ENCODE measurements at places on chromosomes 7 and 10.
A peak's percentile ranks its signal among the peaks of the same experiment; 100 is the strongest.

DNA sequence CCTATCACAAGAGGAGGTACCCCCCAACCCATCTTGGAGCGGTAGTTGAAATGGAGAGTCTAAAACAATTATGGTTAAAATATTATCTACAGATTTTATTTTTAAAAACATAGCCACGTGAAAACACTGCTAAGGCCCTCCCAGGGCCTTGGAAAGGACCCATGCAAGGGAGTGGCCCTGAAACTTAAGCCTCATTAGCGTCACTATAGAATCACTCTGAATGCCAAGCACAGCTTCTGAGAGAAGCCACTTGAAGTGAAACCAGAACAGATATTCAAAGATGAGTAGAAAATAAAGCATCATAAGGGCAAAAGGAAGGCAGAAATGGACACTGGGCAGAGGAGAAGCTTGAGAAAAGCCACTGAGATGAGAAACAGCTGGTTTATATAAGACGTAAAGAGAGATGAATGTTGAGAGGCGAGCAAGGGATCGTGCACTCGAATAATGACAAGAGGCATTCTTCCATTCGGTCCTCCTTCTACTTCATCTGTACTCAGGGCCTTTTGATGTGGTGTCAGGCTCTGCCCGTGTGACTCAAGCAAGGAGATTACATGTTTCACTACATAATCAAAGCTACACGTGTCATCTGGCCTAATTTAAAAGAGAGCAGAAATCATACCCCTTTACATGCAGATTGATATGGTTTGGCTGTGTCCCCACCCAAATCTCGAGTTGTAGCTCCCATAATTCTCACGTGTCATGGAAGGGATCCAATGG is 33.4 kb upstream of the SLC39A12 start:
- no peak for DNase-seq

DNA sequence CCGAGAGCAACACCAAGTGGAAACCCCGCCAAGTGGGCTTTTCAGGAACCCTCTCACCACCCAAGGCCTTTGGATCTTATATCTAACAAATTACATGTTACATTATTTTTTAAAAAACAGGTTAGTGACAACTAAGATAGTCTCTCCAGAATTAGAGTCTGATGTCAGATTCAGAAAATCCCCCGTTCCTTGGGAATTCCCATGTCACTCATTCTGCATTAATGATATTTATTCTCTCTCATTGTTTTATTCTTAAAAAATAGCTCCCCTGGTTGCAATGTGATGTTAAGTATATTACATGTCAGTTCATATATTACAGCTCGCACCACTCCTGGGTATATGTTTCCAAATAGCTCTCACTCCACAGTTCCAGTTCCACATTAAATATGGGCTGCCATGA is 81.8 kb downstream of the WNT2 start:
- no peak for DNase-seq

DNA sequence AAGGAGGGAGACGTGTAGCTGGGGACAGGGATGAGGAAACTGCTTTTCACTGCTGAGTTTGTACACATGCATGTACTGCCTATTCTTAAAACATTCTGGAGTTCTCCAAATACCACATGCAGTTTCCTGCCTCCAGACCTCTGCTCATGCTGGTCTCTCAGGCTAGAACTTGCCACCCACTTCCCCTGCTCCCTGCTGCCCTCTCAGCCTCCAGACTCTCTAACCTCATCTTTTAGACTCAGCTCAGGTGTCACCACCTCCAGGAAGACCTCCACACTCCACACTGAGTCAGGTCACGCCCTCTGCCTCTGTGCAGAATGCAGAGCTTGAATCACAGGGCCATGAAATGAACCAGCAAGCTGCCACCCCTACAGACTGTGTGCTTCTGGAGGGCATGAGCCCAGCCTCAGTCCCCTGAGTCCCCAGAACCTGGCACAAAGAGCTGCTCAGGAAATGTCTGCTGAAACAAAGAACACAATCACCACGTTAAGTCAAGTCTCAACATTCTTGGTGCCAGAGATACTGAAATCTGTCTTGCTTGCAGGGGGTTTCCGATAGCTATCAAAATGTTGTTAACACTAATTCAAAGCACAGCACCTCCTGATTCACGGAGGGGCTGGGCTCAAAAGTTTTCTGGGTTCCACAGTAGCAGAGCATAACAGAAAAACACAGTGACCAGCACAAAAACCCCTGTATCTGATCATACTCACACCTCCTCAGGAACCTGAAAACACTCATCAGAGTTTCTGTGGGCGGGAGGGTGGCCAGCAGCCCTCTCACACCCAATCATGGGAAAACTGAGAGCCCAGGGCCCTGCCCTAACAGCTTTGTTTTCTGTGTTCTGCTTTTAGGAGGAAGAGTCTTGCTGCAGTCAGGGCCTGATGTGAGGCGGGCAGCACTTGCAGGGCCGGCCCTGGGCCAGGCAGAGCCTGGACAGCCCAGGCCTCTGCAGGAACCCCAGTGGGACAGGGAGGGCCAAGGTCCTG is 21.1 kb downstream of the FAM53B start:
- no peak for DNase-seq

- DNase-seq = no peak
These were observed 95.0 kb upstream of the CABCOCO1 start for GRCh38 chr10:61567729-61568128.

DNA sequence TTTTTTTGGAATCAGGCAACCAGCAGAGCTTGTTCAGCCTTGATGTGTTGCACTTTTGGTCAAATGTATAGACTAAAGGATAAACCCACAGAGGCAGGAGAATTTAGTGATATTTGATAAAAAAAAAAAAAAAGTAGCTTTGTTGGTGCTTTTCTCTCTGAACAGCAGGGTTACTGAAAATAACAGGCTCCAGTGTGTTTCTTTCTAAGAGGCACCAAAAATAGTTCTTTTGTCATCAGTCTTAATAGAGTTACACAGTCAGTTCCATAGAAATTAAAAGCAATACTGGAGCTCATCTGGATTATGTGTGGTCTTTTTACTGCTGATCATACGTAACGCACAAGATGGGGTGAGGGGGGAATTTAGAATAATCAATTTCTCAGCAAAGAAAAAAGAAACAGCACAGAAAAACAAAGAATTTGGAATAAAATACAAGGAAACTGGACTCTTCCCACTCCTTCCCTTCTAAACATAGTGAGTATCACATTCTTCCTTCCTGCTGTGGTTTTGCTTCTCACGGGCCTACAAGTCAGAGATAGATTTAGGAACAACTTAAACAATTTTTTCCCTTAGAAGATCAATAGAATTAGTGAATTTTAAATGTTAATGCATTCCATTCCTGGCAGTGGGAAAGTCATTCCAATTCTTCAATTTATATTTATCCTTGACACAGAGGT is 178.8 kb upstream of the AKR1E2 start:
- no peak for DNase-seq

GRCh38 chr10:84540617-84541288 is 212.4 kb downstream of the CCSER2 start:
- peak; percentile 87 for DNase-seq

- DNase-seq = no peak
These were observed 5.4 kb downstream of the MAFK start for GRCh38 chr7:1535701-1536454.

DNA sequence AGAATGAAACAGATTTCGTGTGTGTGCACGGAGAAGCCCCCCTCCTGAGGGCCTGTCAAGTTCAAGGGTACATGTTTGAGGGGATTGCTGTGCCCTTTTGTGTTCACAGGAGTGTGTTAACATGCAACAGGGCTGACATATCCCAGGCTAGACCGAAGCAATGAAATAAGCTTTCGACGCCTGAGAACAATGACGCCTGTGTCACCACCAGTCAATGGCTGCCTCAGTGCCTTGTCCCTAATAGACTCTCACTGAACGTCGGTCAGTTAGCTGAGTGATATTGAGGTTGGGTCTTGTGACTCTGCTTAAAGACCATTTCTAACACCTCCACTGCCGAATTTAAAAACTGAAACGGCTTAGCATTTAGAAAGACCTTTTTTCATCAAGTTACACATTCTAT is 175.2 kb upstream of the TCF7L2 start:
- no peak for DNase-seq

GRCh38 chr10:111161109-111161874 is 84.5 kb downstream of the ADRA2A start:
- DNase-seq = no peak

GRCh38 chr10:116978901-116979300 is 26.1 kb downstream of the SHTN1 start:
- DNase-seq = no peak

DNA sequence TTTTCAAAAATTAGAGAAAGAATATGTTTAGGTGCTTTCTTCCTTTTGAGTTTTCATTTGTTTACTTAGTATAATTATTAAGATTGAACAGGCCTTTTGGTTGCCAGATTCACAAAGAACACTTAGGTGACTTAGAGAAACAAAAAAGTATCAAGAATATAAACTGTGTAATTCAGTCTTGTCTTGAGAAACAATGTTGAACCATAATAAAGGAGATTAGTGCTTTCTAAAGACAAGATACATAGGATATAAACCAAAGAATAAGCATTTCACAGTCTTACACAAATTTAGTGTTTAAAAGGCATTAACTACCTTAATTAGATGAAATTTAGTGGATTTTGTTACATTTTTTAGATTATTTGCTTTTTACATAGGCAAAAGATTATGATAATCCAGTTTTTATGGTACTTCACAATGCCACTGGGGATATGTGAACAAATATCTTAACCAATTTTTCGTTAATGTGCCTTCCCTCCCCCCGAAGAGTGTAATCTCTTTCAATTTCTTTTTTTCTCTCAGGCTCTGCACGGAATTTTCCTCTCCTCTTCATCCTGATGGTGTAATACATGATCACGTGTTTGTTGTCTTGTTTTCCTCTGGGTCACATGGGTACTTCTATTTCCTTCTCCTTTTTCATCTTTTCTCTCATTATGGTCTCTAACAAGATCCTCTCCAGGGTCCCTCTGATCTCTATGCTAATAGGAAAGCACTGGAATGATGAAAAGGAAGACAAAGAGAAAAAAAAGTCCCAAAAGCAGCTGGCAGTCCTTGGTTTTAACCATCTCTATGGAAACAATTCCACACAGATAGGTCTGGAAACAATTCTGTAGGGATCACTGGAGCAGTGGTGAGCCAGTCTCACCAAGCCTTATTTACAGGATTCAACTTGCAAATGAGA is 3.7 kb upstream of the HNRNPH3 start:
- DNase-seq = no peak

DNA sequence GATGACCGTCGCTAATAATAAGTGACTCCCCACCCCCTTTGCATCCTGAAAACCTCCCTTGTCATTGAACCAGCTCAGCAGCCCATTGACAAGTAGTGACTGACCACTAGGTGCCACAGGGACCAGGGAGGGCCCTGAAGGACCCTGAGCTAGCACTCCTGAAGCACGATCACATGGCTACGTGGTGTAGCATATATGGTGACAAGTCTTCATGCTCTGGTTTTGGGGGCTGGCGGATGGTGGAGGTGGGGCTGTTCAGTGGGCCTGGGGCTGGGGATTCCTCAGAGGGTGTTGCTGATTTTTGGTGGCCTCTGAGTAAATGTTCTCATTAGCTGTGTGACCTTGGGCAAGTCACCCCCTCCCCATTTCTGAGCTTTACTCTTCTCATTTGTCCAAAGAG is 4.7 kb downstream of the ADAMTS14 start:
- no peak for DNase-seq

DNA sequence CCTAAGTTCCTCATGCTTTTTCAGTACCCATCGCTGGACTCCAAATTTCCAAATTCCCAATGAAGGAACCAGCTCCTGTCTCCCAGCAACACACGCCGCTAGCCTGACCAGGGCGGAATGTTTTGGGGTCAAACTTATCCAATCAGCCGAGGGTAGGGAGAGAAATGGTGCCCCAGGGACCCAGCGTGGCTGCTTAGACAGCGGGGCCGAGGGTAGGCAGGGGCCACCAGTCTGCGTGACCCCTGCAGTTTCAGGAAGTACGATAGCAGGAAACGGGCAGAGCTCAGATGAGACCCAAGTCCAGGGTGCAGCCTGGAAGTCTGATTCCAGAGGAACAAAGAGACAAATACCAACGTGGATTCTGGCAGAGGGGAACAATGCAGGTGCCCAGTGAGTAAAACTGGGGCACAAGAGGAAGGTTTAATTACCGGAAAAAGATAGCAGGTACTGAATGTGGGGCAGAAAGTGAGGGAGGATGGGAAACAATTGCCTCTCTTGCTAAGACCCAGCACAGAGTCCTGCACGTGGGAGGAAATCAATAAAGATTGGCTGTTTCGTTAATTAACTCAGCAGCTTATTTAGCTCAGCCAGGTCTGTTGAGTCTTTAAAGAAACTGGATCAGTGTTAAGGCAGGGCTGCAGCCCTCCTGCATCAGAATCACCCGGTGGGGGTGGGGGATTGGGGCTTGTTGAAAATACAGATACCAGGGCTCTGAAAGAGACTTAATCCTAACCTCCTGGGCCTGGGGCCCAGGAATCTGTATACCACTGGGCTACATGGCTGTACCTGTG is 50.4 kb upstream of the NFE2L3 start:
- DNase-seq = peak; percentile 37

DNA sequence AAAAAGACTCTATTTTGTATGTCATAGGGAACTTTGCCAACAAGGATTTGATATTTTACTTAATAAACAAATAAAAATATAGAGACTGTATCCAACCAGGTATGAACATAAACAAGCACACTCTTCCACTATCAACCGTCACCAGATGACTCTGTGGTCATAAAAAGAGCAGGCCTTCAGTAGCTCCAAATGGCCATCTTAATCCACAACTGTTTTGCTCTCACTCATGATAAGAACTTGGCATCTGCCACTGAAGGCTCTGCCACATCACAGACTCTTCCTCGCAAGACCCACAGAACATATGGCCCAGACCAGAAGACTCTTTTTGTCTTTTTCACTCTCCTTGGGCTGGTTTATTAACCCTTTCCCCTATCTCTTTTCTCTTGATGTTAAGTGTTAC is 98.7 kb upstream of the POM121L12 start:
- no peak for DNase-seq

DNA sequence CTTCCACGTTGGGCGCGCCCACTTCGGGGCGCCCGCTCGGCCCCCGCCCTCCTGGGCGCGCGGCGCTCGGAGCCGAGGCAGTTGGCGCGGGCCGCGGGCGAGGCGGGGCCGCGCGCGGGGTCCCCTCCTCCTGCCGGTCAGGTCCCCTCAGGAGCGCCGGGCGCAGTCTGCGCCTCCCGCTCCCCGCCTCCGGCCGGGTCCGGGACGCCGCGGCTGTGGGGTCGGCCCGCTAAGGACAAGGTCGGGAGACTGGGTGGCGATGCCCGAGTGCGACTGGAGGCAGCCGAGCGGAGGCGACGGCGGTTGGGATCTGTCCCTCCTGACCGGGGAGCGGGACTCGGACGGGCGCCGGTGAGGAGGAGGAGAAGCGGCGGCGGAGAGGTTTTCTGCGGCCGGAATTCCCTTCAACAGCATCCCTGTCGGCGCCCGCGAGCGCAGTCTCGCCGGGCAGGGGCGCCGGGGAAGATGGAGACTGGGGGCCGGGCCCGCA is at the start of gene ATRNL1:
TSS of gene ATRNL1 (plus strand) at position 80 of the 490 bp plus-strand sequence. CDS start at position 466, 386 bp downstream.
- peak; percentile 67 for DNase-seq

All from WTC11 (cell line).